ENCODE measurements at places on chromosomes 7 and 10. TPM values are rescaled to one million over a fixed set of nuclear protein-coding genes. Genes with fewer than 3 reads are reported as not detected.

GRCh38 chr7:30877015-30877769, 34.5 kb upstream of the AQP1 start:
- ATAC-seq: no peak

The CALML3 gene
- not detected for total RNA-seq

The ANTXRL gene
- total RNA-seq: not detected

The RBP3 gene
- not detected for total RNA-seq

The KCND2 gene
- total RNA-seq: not detected

- peak; percentile 95 for ATAC-seq
Observed at GRCh38 chr7:117041007-117041406, 87.7 kb downstream of the ST7 start.

The AP5Z1 gene
- total RNA-seq: 51.9 TPM

GRCh38 chr10:113666682-113667252, 2.9 kb upstream of the NRAP start:
- ATAC-seq: peak; percentile 91

DNA sequence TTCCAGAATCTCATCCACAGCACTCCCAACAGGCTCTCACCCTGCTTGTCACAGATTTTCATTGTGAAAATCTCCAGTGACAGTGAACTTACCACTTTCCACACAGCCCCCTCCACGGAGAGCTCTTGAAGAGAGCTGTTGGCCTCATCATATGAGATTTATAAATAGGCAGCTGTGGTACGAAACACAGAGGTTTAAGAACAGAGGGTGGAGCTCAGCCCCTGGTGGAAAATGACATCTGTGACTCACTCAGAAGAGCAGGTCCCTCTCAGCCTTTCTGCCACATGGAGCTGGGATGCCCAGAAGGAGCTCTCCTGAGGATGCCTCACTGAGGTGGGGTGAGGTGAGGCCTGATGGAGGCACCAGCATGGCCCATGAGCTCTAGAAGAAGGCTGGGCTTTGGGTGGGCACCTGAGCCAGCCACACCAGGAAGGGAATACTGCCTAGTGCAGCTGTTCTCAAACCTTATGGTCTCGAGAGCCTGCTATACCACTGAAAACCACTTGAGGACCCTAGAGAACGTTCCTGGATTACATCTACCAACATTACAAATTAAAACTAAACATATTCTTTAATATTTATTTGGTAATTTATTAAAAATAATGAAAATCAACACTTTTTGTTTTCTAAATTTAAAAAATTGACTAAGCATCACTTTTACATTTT, 25.8 kb upstream of the EEPD1 start:
- no peak for ATAC-seq

GRCh38 chr10:86757113-86757972, 924 bp downstream of the BMPR1A start:
- no peak for ATAC-seq

The MARVELD1 gene
- 2.0 TPM for total RNA-seq

The RNLS gene
- 2.4 TPM for total RNA-seq

GRCh38 chr7:137563981-137564380, 220.4 kb upstream of the PTN start:
- no peak for ATAC-seq

The PDZD7 gene
- 2.9 TPM for total RNA-seq

The ZNF727 gene
- total RNA-seq: 0.45 TPM

GRCh38 chr10:19772972-19773371, 43.3 kb upstream of the PLXDC2 start:
- ATAC-seq: no peak

DNA sequence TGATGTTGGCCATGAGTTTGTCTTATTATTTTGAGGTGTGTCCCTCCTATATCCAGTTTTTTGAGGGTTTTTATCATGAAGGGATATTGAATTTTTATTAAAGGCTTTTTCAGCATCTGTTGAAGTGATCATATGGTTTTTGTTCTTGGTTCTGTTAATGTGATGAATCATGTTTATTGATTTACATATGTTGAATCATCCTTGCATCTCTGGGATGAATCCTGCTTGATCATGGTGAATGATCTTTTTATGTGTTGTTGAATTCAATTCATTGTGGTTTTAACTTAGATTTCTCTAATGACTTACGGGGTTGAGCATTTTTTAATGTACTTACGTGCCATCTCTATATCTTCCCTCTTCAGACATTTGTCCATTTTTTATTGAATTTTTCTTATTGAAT, 22.9 kb downstream of the DLD start:
- no peak for ATAC-seq

DNA sequence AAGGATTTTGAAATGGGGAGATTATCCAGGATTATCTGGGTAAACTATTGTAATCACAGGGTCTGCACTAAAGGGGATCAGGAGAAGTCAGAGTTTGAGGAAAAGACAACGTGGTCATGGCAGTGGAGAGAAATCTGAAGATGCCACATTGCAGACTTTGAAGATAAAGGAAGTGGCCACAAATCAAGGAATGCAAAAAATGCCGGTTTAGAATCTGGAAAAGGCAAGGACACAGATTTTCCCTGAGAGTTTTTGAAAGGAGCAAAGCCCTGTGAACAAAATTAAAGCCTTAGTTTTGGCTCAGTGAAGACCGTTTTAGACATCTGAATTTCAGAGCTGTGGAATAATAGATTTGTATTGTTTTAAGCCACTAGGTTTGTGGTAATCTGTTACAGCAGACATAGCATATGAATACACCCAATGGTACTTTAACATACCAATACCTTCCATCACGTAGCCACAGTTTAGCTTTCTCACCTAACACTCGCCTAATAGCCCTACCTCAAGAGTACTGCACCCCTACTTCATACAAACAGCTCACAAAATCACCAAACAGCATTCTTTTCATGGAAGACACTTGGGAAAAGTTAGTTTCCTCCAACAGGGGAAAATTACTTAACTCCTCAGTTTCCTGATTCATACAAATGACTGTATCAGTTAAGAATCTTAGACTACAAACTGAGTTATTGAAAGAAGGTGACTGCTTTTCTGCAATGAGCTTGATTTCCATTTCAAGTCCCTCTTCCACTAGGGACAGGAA, 446.5 kb downstream of the INHBA start:
- no peak for ATAC-seq

GRCh38 chr10:29377333-29377961, 88.6 kb downstream of the LYZL1 start:
- ATAC-seq: no peak

- ATAC-seq: no peak
Observed at GRCh38 chr10:1310271-1310789, 254.1 kb downstream of the WDR37 start.

DNA sequence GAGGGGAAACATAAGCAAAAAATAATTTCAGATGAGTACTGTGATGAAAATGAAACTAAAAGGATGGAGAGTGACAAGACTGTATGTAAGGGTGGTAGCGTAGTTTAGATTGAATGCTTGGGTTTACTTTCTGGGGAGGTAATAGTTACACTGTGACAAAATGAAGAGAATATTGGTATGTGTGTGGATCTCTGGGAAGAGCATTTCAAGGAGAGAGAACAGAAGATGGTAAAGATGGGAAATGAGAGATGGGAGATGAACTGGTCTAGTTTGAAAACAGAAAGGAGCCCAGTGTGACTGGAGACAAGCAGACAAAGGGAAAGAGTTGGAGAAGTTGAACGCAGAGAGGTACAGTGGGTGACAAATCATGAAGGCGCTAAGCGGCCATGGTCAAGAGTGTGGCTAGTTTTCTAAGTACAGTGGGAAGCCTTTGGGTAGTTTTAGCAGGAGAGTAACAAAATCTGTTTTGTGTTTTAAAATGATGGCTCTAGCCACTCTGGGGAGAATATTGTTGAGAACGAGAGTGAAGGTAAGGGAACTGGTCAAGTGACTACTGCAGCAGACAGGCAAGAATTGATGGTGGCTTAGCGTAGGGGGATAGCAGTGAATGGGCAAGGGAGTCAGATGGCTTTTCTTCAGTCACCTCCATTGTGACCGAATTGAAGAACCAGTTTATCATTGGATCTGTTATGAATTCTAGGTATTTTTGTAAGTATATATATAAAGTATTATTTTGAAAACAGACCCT, 22.6 kb downstream of the PALS2 start:
- peak; percentile 49 for ATAC-seq

The DOCK4 gene
- 1.5 TPM for total RNA-seq

DNA sequence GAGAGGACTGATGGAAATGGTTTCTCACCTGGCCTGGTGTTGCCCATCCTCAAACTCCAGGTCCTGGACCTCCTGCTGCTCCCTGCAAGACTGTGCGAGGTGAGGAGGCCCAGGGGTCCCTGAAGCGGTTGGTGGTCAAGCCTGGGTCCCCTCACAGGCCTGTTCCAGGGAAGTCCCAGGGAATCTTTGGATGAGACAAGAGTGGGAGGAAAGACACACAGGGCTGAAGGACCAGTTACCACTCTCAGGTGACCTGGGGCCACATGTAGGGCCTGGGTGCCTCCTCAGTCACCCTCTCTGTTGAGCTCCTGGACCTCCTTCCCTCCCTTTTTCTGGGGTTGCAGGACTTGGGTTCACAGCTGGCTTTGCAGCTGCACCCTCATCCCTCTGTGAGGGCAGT, 42.6 kb upstream of the CXCL12 start:
- no peak for ATAC-seq

- peak; percentile 40 for ATAC-seq
Observed at GRCh38 chr7:36863901-36864701, 139.8 kb upstream of the AOAH start.

- no peak for ATAC-seq
Observed at GRCh38 chr10:120286280-120286679, 170.7 kb upstream of the PLPP4 start.

The PRLHR gene
- not detected for total RNA-seq

- no peak for ATAC-seq
Observed at GRCh38 chr10:114548662-114549061, 109.4 kb downstream of the ABLIM1 start.

The FAM13C gene
- total RNA-seq: not detected

DNA sequence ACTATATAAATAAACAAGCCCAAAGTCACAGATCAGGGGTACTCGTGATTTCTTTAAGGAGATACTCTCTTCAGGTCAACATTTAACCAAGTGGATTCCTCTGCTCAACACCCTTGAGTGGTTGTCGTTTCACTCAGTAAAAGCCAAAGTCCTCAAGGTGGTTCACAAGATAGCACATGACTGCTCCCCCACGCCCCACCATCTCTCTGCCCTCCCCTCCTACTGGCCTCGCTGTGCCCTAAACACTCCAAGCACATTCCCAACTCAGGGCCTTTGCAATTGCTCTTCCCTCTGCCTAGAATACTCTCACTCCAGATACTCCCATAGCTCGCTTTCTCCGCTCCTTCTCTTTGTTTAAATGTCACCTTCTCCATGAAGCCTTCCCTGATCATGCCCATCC, 72.1 kb upstream of the FHIP2A start:
- ATAC-seq: no peak

The KIAA1549 gene
- 1.1 TPM for total RNA-seq

DNA sequence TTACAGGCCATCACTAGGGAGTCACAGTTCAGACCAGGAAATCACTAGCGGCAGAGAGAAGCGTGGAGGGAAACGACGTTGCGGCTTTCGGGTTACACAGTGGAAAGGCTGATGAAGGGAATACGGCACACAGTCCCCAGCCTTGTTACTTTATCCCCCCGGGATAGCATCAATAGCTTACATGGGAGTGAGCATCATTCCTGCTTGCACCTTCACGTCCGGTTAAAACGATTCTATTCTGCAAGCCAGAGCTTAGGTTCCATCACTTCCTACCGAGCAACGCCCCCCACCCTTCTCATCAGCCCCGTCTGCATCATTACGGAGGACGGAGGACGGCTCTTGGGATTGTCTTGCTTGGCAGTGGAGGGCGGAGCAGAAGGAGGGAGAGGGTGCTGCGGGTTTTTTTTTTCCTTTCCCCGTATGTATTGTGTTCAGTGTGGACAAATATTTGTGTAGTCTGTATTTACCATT, 124.9 kb downstream of the CLEC2L start:
- ATAC-seq: peak; percentile 31

- ATAC-seq: no peak
Observed at GRCh38 chr10:27569946-27570345, 65.8 kb downstream of the RAB18 start.

- no peak for ATAC-seq
Observed at GRCh38 chr7:120991581-120991980, 3.1 kb downstream of the CPED1 start.

DNA sequence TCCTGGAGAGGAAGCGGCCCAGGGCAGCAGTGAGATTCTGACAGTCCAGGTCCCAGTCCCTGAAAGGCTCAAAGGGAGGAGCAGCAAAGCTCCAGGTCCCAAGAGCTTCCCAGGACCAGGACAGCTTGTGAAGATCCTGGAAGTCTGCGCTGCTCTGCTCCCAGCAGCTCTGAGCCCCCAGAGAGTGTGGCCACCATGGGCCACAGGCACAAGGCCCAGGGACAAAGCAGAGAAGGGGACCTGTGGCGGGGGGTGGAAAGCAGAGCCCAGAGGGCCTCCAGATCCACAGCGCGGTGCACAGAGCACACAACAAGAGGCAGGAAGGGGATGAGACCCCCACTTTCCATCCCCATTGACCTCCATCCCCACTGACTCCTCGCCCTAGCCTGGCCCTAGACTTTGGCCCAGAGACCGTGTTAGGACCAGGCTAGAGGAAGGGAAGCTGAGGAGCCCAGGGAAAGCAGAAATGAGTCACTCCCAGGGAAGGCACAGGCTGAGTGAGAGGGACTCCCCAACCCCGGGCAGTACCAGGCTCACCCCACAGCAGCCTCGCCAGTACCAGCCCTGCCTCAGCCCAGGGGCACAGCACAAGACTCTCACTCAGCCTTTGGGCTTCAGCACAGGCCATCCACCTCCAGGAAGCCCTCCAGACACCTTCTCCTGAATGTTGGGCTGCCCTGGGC, 75.5 kb downstream of the GRID1 start:
- ATAC-seq: peak; percentile 43

DNA sequence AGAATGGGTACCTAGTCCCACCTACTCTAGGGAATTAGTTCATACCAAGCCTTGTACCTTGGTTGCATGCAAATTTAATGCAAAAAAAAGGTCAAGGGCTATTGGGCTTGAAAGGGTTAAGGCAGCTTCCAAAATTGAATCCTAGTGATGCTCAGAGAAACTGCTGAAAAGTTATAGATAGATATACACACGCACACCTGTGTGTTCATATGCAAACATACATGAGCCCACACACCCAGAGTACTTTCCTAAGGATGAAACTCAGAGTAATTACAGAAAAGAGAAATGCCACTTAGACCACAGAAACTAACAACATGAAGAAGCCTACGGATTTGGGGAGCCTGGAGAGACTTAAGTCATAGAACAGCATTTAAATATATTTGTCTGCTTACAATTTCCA, 1.5 kb downstream of the SLC25A13 start:
- peak; percentile 60 for ATAC-seq

GRCh38 chr10:4279655-4280054, 494.6 kb upstream of the KLF6 start:
- no peak for ATAC-seq
